NCI-H226 (cell line): ENCODE measurements at places on chromosomes 6 and 20.

DNA sequence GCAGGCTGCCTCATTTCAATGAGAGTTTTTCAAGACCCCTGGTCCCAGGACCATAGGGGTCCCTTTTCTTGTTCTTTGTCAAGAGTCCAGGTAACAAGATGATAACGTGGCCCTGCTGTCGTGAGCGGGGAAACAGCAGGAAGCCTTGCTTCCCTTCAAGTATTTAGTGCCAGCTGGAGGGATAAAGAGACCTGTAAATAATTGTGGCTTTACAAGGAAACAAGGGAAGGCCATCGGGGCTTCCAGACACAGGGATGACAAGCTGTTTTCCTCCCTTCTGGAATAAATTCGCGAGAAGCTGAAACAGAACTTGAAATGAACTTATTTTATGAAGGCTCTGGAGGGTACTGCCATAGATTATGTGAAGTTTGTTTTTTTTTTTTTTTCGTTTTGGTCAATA lies 163.2 kb downstream of the SYNDIG1 start:
- no peak for DNase-seq

- no peak for DNase-seq
Measured at GRCh38 chr6:158408552-158409130, 96.4 kb downstream of the TULP4 start.

DNA sequence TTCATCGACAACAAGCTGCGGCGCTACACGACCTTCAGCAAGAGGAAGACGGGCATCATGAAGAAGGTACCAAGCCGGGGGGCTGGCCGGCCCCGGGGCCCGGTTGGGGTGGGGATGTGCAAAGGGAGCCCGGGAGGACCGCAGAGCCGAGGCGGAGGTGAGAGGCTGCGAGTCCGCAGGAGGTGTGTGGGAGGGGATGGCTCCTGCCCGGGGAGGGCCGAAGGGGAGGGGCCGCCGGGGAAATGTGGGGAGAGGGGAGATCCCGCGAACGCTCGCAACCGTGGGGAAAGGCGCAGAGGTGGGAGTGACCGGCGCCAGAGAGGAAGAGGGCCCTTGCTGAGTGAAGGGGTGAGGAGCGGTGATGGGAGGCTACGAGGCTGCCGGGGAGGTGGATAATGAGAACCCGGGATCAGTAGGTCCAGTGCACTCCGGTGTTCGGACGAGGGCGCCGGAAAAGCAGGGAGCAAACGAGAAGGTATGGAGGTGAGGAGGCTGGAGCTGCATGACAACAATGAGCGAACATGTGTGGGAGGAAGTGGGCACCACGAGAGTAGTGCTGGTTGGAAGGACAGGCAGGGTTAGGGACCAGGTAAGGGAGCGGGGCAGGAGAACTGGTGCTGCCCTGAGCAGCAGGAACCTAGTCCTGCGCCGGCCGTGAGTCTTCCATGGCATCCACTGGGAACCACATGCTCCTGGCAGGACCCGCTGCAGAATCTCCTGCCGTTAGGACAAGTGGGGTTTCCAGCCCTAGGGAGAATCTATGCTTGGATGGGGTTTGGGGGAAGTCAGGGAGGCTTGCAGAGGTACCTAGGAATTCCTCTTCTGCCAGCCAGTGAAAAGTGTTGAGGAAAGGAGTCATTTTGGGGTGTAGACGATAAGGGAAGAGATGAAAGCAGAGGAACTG lies 1.3 kb downstream of the SRF start:
- no peak for DNase-seq

DNA sequence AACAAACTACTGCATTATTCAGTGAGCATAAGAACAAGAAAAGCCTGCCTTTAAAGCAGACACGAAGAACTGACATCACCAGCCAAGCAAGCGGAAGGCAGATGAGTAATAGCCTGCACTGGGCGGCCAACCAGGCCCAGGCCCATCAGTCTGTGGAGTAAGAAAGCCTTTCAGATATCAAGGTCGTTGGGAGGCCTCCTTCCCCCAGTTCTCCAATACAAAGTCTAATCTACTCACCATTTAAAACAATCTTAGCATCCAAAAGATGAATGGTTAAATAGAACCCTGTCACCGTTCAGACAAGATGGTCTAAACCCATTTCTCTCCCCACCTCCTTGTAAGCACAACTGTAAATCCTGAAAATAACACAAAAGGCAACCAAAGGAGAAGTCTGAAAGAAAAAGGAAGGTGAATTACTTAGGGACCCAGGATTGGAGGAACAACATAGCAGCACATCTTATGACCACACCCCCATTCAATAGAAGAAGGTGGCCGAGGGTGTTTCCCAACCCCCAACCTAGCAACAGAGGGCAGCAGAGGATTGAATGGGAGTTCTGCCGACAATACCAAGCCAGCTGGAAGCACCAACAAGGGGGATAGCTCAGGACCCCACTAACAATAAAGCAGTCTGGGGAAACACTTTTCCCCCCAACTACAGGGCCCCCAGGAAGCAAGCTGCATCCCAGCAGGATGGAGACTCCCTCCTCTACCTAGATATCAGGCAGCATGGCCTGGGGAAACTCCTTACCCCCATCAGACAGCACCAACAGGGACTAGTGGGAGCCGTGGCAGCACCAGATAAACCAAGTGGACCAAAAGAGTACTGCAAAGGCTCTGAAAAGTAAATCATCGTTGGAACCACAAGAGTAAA lies 67.9 kb downstream of the ZHX3 start:
- peak; percentile 79 for DNase-seq

GRCh38 chr20:7996898-7997297 lies 22.7 kb downstream of the TMX4 start:
- DNase-seq = no peak

- no peak for DNase-seq
Measured at GRCh38 chr6:129485746-129486145, 224.2 kb downstream of the ARHGAP18 start.

GRCh38 chr6:104689551-104690205 lies 170.0 kb downstream of the HACE1 start:
- no peak for DNase-seq

DNA sequence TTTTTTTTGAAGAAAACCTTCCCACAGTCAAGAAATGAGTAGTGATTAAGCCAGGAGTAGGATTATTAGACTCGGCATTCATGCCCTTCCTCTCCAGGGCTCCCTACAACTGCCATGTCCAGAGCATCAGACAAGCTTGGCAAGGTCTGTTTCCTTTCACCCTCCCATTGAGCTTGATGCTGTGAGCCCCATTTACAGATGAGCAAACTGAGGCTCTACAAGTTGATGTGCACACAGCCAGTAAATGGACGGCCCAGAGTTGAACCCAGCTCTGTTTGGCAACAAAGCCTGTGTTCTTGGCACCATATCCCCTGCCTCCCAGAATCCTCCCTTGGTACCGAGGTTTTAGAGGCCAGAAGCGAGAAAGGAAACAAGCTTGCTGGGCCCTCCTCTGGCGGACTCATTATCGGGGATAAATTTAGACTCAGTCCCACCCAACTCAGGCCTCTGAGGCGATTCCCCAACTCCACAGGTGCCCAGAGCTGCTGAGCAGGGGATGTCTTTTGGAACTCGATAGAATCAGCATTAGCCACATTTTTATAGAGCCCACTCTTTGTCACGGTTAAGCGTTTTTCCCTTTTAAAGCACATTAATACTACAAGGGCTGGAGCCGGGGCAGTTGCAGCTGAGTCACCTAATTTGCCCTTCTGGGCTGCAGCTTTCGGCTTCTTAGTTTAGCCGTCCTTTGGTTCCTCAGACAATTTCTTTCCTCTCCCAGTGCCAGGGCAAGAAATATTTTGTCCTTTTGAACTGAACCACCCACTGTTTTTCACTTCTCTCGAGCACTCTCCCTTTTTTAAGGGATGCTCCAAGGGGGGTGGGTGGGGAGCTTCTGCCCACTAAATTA lies 23.0 kb upstream of the NFATC2 start:
- no peak for DNase-seq

- no peak for DNase-seq
Measured at GRCh38 chr6:119142041-119142440, 63.6 kb upstream of the FAM184A start.

- DNase-seq = peak; percentile 4
Measured at GRCh38 chr20:18287546-18287914, 797 bp upstream of the ZNF133 start.

- DNase-seq = no peak
Measured at GRCh38 chr6:69988458-69989126, 122.2 kb downstream of the COL19A1 start.

DNA sequence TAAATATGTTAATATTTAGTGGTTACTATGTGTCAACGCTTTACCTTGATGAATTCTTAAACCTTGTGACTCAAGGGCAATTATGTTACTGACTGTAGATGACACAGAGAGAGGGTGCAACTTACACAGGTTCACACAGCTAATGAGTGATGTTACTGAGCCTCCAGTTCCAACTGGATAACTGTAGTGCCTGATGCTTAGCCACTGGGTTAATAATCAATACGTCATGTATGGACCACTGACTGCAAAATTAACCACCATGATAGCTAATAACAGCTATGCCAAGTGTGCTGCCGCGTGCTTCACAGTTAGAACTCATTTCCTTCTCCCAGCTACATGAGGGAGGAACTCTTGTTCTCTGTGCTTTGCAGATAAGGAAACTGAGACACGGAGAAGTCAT lies 45.4 kb downstream of the SIRPA start:
- DNase-seq = no peak

- no peak for DNase-seq
Measured at GRCh38 chr6:41947581-41948220, 6.1 kb upstream of the CCND3 start.

GRCh38 chr20:35595456-35595855 lies 20.2 kb upstream of the SPAG4 start:
- DNase-seq = no peak

GRCh38 chr6:125270380-125270779 lies 31.4 kb downstream of the HDDC2 start:
- no peak for DNase-seq

GRCh38 chr6:11232770-11233626 lies 530 bp upstream of the NEDD9 start:
- no peak for DNase-seq
